CD4-positive, alpha-beta T cell treated with Interferon alpha-2 for 1 hour (primary cell): ENCODE measurements at places on chromosomes 3 and 15.

DNA sequence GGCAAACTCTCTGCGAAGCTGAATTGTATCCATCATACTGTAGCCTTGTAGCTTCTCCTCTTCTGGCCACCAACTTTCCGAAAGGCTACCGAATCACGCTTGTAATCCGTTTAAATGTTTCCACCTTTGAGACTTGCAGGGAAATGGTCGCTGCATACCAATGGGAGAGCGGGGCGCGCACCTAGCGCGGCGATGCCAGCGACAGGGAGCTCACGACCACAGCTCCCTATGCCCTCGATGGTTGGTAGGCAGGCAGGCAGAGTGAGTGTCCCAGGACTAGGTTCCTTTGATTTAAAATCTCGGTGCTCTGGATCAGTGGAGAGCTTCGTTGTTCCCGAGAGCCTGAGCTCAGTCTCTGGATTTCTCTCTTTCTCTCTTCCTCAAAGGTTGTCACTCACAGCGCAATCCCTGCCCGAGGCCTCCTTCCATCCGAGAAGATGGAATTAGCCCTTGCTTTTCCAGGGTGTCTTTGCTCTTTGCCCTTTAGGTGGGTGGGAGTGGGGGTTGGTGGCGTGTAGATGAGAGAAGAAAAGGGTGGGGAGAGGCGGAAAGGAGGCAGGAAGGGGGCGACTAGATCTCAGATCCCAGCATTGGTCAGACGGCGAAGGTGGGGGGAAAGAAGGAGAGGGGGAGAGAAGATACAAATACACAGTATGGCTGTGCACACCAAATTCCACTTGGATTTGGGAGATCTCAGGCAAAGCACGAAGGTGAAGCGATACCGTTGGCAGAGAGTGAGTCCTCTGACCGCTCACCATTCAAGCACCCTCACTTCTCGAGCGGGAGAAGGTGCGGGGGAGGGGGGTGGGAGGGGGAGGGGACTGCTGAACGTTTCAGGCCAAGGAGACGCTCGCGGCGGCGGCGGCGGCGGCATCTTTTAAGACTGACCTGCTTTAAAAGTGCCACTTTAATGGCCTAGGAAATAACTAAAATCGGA is at the start of gene SLITRK3:
Gene SLITRK3 (minus strand): TSS at position 745 of the 937 bp plus-strand sequence. CDS start 5,554 bp downstream, outside the sequence.
- DNase-seq = no peak

DNA sequence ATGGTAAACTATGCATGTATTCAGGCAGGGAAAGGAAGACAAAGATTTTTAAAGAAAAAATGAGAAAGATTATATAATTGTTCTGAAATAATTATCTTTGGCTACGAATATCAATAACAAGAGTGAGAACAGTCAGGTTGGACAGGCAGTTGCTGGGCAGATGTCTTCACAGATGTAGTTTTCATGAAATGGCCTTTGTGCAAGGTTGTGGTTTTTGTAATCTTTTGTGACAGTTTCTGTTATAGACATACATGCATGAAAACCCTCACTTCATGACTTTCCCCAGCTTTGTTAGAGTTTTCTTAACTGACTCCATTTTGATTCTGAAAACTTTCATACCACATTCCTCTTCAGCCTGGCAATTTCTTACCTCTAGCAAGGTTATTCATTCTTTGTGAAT is 34.9 kb upstream of the SLC25A36 start:
- no peak for DNase-seq

DNA sequence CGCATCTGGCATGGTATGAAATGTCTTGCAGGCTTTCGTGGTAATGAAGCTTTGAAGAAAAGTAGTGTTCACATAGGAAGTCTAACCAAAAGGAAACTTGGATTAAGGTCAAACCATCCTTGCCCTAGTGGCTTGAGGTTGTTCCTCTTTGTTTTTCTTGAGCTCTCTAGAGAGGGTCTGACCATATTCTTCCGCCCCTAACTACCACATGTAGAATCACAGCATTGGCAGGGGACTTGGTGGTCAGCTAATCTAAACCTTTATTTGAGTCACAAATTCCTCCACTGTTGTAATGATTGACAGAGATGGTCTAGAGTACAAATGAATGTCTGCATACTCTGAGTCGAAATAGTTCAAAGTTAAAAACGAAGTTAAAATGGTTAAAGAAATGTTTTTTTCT is 39.1 kb upstream of the PHLDB2 start:
- DNase-seq = no peak

GRCh38 chr3:140308535-140308934 is 369.3 kb upstream of the TRIM42 start:
- DNase-seq = no peak

- DNase-seq = no peak
Observed at GRCh38 chr3:51777985-51778384, 1.1 kb downstream of the IQCF6 start.

GRCh38 chr15:38862099-38862498 is 297.5 kb upstream of the RASGRP1 start:
- DNase-seq = no peak

- DNase-seq = no peak
Observed at GRCh38 chr3:24357635-24358034, 137.0 kb downstream of the THRB start.

GRCh38 chr3:13122081-13123012 is 49.1 kb upstream of the IQSEC1 start:
- no peak for DNase-seq

DNA sequence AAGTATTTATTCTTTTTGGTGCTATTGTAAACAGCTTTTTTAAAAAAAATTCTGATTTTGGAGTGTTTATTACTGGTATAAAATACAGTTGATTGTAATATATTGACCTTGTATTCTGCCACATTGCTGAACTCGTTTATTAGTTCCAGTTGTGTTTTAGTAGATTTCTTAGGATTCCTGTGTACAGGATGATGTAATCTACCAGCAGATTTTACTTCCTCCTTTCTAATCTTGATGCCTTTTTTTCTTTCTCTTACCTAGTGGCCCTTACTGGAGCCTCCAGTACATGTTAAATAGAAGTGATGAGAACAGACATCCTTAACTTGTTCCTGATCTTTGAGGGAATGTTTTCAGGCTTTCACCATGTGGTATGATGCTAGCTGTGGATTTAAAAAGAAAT is 70.4 kb upstream of the KY start:
- DNase-seq = no peak

DNA sequence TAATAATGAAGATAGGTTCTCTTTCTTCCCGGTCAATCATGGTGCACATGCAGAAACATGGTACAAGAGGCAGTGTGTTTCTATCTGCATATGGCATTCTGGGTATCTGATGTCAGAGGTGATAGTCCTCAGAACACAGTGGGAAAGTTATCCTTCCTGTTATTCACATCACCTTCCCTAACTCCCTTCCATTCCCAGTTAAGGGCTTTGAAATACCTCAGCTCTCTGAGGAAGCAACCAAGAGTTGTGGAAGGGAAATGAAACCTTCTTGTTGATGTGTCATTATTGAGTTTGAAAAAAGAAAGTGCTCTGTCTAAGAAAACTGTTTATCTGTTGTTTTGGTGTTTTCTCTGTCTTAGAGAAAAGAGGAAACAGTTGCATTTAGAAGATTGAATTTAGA is 21.9 kb upstream of the P2RY13 start:
- no peak for DNase-seq
